HL-60 (cell line): ENCODE measurements at places on chromosomes 1 and 21.

DNA sequence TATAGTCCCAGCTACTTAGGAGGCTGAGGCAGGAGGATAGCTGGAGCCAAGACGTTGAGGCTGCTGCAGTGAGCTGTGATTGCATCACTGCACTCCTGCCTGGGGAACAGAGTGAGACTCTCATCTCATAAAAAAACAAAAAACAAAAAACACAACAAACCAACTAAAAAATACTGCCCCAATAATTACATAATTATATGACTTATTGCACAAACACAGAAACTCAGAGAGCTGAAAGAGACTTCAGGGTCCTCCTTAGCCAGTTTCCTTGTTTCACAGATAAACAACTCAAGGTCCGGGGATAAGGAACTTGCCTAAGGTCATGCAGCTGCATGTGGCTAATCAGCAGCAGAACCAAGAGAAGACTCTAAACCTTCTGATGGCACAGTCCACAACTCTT is 11.9 kb downstream of the EXTL2 start:
- peak; percentile 84 for DNase-seq

DNA sequence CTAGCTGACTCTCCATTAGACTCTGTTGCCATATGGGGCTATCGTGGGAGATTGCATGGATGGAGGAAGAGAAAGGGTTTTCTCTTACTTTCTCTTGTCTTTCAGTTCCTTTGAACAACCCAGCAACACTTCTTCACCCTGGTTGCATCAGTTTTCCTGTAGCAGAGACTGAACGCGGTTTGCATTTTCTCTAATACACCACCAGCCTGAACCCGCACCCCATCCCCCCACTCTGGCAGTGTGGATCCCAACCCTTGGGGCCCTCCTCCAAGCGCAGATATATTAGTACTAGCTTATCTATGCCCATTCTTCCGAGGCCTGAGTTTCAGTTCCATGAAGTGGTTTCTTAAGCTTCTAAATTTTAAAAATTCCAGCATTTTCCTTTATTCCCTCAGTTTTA is 12.6 kb downstream of the DR1 start:
- DNase-seq: no peak

- no peak for DNase-seq
Measured at GRCh38 chr1:229508823-229509337, 739 bp upstream of the NUP133 start.

- DNase-seq: no peak
Measured at GRCh38 chr1:98366343-98366742, 295.2 kb upstream of the SNX7 start.

DNA sequence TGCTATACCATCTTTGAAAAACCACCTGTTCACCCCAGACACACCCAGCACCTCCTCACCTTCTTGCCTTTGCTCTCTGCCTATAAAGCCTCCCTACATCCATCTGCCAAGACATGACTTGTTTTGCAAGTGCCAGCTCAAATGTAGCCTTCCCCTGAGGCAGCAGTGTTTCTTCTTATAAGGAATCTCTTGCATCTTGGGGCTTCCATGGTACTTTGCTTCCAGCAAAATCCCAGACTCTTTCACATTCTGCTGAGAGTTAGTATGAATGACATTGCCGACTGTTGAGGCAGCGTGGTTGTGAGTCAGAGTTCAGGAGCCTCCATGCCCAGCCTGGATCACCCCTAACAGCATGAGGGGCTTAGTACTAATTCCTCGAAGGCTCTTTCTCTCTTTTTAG is 217.4 kb upstream of the RUNX1 start:
- no peak for DNase-seq

DNA sequence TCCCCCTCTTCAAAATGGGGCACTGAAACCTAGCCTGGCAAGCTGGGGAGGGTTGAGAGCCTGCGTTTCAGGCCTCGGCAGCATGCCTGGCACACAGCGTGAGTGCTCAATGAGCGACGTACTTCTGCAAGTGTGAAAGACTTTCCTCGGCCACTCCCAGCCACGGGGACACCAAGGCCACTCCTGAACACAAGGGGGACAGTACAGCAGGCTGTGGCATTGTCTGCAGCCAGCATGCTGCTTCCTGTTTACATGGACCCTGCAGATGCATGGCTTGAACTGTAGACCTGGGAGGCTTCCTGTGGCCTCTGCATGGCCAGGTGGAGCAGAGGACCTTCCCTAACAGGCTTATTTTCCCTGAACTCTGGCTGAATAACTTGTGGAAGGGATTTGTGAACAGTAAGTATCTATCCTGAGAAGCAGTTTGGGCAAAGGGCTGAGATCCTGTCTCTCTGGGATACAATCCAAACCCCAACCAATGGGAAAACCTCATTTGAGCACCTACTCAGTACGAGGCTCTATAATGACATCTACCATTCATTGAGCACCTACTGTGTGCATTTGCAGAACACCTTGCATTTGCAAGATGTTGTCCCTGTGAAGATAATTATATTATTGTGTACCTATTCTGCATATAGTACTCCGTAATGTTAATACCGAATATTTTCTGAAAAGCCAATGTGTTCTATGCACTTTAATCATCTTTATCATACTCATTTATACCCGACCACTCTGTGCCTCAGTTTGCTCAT is 9.9 kb upstream of the HSPG2 start:
- no peak for DNase-seq

GRCh38 chr1:156670359-156670758 is 6.8 kb downstream of the NES start:
- no peak for DNase-seq

- no peak for DNase-seq
Measured at GRCh38 chr1:226093621-226094020, 31.1 kb downstream of the H3-3A start.

DNA sequence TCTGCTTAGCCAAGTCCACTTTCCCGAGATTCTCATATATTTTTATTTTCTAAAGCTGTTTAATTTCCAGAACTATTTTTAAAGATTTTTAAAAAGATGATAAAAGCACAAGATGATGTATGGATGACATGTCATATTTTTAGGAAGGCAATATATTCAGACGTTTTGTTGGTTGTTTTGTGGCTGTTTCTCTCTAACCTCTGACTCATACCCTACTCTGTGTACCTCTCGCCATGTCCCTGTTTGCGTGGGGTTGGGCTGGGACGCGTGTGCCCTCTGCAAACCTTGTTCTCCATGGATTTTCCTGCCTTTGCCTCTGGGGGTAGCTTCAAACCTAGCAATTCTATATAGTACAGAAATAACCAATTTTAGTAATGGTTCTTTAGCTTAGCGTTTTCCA is 132.0 kb downstream of the GALNT2 start:
- no peak for DNase-seq

DNA sequence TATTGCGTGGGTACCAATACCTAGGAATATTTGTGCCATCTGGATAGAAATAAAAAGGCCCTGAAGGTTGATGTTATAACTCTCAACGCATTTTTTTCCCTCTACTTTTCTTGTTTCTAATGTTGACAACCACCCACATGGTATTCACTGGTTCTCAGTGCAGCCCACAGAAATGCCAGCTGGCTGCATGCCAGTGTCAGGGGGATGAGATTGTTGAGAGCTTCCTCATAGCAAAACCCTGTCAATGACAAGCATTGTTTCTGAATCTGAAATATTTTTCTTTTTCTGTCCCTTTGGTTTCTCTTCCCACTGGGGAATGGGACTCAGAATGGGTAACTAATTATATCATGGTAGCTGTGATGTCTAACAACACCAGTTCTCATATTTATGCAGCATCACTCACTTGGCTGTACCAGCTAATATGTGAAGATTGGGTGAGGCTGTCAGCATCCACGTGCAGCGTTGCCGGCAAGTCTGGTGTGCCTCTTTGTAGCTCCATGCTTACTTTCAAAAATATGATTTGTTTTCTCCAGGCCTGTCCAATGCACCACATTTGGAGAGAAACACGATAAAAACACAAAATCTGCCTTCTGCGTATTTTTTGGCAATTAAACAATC is 284.6 kb downstream of the PTBP2 start:
- no peak for DNase-seq

GRCh38 chr1:182629499-182630096 is 25.4 kb upstream of the RGS16 start:
- DNase-seq: peak; percentile 13

DNA sequence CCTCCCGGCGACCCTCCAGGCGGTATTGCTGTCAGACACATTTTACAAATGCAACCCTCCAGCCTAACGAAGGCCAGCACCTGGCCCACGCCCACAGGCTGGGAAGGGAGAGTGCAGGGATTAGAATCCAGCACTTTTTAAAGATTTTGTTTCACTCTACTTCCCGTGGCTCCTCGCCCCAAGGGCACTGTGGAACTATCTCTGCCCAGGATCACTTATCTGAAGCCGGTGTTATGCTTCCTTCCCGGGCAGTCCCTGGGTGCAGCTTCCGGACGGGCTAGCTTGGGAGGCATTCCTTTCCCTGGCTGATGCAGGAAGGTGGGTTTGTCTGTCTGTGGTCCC is 35.8 kb downstream of the CCN1 start:
- no peak for DNase-seq

DNA sequence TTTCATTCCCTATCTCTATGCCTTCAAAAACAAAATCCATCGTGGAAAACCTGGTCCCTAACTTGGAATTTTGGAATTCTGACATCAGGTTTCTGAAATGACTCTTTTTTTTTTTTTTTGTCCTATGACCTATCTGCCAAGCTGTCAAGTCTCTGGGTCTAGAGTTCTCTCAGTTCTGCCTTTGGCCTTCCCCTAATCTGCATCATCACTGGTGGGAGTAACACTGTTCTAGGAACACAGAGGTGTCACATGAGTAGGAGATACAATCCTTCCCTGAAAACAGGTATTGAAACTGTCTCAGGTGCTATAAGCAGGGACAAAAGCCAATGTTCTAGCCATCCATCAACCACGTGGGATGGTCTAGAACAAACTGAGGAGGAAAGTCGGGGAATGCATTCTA is 142.0 kb upstream of the ATP1B1 start:
- DNase-seq: no peak

- peak; percentile 43 for DNase-seq
Measured at GRCh38 chr1:32393832-32394140, 455 bp downstream of the BSDC1 start.
